Activated T-helper 2 cell treated with anti-CD3 and anti-CD28 coated beads, Interferon-gamma antibody, Interleukin-2, Interleukin-4, amounts not matched to agents 10 μg/mL and 5 μg/mL and 100 μg/mL, durations not matched to agents 14 hours and 24 hours and 36 hours (primary cell): ENCODE measurements at places on chromosomes 4 and X. TPM values are rescaled to one million over a fixed set of nuclear protein-coding genes. Genes with fewer than 3 reads are reported as not detected.

DNA sequence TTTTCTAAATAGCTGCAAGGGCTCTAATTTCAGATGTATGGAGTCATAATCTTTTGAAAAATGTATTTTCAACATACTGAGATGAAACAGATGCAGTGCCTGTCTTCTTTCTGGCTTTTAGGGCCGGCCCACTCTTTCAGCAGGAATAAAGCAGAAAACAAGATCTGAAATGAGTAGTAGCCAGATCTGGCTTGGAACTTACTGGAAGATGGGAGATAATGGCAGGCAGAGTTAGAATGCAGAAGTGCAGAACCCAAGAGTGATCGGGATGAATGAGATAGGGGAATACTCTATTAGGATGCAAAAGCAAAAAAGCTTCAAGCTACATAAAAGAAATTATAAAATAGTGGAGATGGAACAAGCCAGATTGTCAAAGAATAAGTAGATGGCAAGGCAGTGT, 1.4 kb upstream of the FAM120C start:
- DNase-seq, result no peak
- peaks cover 26% of the 10 kb centered on the region for H3K36me3 ChIP-seq
- peaks cover 29% of the 10 kb centered on the region for H3K4me1 ChIP-seq
- H3K27me3 ChIP-seq, result no peaks in the 10 kb centered on the region

The ARX gene
- total RNA-seq, result not detected in 2 replicates

- no peak overlapping the region for H3K27ac ChIP-seq
- no peaks in the 10 kb centered on the region for H3K4me1 ChIP-seq
- no peak for DNase-seq
Observed at GRCh38 chrX:6803607-6804006, 268.7 kb upstream of the VCX3A start.

DNA sequence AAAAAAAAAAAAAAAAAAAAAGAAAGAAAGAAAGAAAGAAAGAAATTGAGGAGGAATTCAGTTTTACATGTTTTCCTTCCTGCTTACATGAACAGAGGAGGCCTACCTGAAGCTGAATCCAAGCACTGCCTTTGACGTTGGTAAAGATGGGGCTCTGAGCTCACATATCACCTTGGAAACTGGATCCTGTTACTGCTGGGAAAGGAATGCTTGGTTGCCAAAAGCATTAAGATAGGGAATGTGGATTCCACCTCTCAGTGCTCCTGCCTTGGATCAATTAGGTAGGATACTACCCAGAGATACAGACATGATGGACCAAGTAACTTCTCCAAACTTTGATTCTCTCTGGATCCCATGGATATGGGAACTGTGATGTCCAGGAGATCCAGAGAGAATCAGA, 50.6 kb downstream of the NHS start:
- no peaks in the 10 kb centered on the region for H3K36me3 ChIP-seq
- H3K27ac ChIP-seq, result no peak overlapping the region
- H3K4me1 ChIP-seq, result no peaks in the 10 kb centered on the region
- no peak overlapping the region for H3K4me3 ChIP-seq

- H3K36me3 ChIP-seq, result no peaks in the 10 kb centered on the region
- H3K4me3 ChIP-seq, result no peak overlapping the region
- H3K4me1 ChIP-seq, result peaks cover 2% of the 10 kb centered on the region
- H3K27ac ChIP-seq, result no peak overlapping the region
- DNase-seq, result no peak
Observed at GRCh38 chrX:17415242-17415810, 40.3 kb downstream of the NHS start.

The SHROOM2 gene
- total RNA-seq, result not detected in 2 replicates

The HPGDS gene
- 0.23 and 0.37 TPM in 2 replicates for total RNA-seq

DNA sequence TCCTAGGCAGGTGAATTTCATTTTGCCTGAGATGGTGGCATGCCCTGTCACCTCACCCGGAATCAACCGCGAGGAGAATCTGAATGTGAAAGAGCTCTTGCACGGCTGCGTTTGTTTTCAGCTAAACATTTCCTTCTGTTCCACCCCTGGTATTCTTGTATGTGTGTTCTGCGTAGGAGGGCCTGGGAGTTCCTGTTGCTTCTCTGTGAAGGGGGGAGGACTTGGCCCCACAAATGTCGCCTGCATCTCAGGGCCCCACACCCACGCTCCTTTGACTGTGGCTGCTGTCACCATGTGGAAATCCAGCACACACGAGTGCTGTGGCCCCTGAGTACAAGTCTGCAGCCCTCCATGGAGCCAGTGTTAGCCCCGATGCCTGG, 45.8 kb upstream of the CLCN4 start:
- H3K4me3 ChIP-seq, result peak overlapping the region; percentile 72
- H3K27me3 ChIP-seq, result no peaks in the 10 kb centered on the region
- peak overlapping the region; percentile 97 for H3K27ac ChIP-seq
- H3K36me3 ChIP-seq, result peaks cover 38% of the 10 kb centered on the region
- peak; percentile 17 for DNase-seq
- peaks cover 43% of the 10 kb centered on the region for H3K4me1 ChIP-seq

The SPATA18 gene
- total RNA-seq, result 0.16 TPM in 1 of 2 replicates, not detected in the other
